Renal cortex interstitium (tissue), 15 donors: ENCODE measurements at places on chromosomes 7 and 10. TPM values are rescaled to one million over a fixed set of nuclear protein-coding genes. Genes with fewer than 3 reads are reported as not detected.

GRCh38 chr7:112869111-112869774 is 79.0 kb upstream of the TMEM168 start:
- no peak for DNase-seq

Gene ATAD1
- 67.7 TPM for polyA plus RNA-seq

Gene SPAG6
- polyA plus RNA-seq: 0.78 TPM

- DNase-seq: no peak
These were observed 2.1 kb upstream of the PRKG1 start for GRCh38 chr10:51072210-51072609.

Gene ZNF736
- 16.0 TPM for polyA plus RNA-seq

Gene INA
- 1.1 TPM for polyA plus RNA-seq

DNA sequence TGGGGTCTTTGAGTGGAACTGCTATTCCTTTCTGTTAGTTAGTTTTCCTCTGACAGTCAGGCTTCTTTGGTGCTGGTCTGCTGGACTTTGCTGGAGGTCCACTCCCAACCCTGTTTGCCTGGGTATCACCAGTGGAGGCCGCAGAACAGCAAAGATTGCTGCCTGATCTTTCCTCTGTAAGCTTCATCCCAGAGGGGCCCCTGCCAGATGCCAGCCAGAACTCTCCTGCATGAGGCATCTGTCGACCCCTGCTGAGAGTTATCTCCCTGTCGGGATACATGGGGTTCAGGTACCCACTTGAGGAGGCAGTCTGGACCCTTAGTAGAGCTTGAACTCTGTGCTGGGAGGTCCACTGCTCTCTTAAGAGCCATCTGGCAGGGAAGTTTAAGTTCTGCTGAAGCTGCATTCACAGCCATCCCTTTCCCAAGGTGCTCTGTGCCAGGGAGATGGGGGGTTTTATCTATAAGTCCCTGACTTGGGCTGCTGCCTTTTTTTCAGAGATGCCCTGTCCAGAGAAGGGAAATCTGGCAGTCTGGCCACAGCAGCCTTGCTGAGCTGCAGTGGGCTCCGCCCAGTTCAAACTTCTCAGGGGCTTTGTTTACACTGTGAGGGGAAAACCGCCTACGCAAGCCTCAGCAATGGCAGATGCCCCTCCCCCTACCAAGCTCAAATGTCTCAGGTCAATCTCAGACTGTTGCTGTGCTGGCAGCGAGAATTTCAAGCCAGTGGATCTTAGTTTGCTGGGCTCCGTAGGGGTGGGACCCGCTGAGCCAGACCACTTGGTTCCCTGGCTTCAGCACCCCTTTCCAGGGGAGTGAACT is 89.7 kb upstream of the CDK6 start:
- DNase-seq: no peak

DNA sequence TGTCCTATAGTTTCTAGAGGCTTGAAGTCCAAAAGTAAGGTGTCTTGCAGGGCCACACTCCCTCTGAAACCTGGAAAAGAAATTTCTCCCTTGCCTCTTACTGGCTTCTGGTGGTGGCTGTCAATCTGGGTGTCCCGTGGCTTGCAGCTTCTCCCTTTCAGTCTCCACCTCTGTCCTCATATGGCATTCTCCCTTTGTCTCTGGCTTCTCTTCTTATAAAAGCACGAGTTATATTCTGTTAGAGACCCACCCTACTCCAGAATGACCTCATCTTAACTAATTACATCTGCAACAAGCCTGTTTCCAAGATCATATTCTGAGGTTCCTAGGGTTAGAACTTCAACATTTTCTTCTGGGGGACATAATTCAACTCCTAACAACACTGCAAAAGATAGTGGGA is 3.4 kb upstream of the GLI3 start:
- no peak for DNase-seq

DNA sequence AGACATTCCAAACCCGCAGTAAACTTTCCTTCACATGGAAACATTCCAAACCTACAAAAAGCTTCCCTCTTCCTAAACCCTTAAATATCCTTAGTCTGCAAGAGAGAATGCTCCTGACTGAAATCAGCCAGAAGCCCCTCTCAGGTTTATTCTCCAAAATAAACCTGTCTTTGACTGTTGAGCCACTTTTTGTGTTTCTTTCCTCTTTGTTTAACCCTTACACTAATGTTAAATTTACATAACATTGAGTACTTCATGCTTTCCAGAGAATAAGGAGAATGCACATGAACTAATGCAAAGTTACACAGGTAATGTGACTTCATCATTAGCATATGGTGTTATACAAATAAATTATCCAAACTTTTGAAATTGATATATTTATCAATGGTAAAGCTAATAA is 262.6 kb upstream of the PRKCQ start:
- DNase-seq: no peak

GRCh38 chr7:96026010-96026409 is 253.7 kb downstream of the DYNC1I1 start:
- DNase-seq: no peak

Gene C10orf62
- polyA plus RNA-seq: 0.27 TPM

Gene TMEM140
- polyA plus RNA-seq: 28.1 TPM

DNA sequence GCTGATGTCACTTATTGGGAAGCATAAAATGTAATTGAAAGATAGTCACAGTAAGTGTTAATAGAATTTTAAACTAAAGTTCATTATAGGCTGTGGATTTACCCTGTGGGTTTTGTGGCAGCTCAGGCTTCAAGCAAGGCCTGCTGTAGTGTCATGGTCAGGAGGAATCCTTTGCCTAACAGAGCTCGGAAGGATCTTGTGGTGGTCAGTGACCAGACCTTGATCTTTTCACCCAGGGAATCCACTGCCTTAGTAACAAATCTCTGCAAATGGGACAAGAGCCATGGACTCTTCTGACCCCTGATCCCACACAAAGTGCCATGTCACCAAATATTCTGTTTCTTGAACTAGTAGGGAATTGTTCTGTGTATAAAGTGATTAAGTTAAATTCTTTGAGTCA is 20.6 kb upstream of the HDAC9 start:
- no peak for DNase-seq

GRCh38 chr10:92830478-92831389 is 17.6 kb upstream of the EXOC6 start:
- no peak for DNase-seq

- no peak for DNase-seq
These were observed 6.3 kb downstream of the CFAP69 start for GRCh38 chr7:90251304-90251635.

Gene PDE1C
- polyA plus RNA-seq: 4.5 TPM

DNA sequence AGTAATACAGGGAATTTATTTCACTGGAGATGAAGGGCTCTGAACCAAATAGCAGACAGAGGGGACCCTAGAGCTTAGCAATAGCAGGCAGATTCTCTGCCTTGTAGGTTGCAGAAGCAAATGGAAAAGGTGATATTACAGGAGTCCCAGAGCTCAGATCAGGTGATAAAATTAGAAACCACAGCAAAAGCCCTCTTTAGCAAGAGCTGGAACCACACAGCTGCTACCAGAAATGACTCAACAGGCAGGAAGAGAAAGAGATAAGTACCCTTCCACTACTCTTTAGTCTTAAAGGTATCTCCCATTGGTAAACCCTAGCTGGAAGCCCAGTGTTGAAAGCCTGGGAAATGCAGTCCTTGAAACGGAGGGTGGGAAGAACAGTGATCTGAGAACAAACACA is 535.6 kb upstream of the GHITM start:
- no peak for DNase-seq

Gene SAMD8
- 14.5 TPM for polyA plus RNA-seq

- no peak for DNase-seq
These were observed 50.8 kb upstream of the BTRC start for GRCh38 chr10:101303087-101303703.

- no peak for DNase-seq
These were observed 7.4 kb downstream of the CAV1 start for GRCh38 chr7:116532102-116532688.

DNA sequence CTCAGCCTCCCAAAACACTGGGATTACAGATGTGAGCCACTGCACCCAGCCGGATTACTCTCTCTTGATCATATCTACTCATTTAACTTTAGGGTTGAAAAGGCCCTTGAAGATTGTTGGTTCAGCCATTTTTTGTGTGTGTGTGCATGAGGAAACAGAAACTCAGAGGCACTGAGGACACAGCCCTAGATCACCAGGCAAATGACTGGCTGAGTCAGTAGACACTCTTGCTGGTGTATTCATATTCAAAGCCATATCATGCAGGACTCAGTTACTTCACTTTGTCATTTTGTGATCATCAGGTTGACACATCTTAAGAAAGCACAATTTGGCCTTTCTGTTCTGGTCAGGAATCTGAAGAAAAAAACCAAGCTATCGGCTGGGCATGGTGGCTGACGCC is 253.4 kb downstream of the TRIL start:
- DNase-seq: no peak

Gene SDHAF3
- polyA plus RNA-seq: 40.8 TPM

Gene DNAJB9
- 46.6 TPM for polyA plus RNA-seq

Gene ZNF727
- polyA plus RNA-seq: 0.14 TPM

Gene ABCB1
- polyA plus RNA-seq: 22.4 TPM

DNA sequence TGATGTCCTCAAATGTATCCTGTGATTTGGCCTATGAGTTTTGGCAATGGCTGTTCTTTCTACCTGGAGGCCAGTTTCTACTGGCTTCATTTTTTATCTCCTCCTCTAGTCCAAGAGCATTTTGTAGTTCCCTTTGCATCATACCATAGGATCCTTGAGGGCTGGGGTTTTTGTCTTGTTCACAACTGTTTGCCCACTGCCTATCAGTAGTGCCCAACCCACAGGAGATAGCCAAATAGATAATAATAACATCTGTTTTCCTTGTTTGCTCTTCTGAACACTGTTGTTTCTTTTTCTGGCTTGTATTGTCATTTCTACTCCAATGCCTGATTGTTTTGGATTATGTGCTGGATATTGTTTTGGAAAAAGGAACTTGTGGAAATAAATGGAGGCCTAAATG is 3.4 kb downstream of the CDK1 start:
- DNase-seq: no peak

GRCh38 chr7:41416208-41416595 is 286.7 kb downstream of the INHBA start:
- DNase-seq: no peak

Gene DAGLB
- polyA plus RNA-seq: 17.4 TPM

DNA sequence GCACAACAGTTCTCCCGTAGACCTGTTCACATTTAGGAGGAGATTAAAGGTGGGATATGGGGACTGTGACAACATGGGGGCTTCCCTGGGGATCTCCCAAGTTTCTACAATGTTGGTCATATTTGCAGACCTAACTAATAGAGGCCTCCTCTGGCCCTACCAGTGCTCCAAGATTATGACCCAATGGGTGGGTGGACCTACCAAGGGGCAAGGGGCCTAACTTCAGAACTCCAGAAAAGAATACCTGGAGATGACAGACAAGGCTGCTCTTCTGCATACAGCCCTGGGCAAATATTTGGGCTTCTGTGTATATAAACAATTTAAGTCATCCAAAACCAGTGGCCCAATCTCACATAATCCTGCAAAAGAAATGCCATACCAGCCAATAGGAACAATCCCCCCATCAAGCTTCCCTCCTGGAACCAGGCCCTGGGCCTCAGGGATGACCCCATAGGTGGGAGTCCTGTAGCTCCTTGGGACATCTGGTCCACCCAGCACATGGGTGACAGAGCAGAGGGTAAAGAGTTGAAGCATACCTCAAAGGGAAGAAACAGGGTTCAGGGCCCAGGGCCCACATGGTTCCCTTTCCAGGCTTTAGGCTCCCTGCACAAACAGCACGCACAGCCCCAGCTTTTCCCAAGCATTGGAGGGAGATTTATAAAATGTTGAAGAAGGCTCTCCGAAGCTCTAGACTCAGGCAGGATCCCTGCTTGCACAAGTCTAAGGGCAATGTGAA is 86.1 kb upstream of the CHST15 start:
- DNase-seq: no peak

DNA sequence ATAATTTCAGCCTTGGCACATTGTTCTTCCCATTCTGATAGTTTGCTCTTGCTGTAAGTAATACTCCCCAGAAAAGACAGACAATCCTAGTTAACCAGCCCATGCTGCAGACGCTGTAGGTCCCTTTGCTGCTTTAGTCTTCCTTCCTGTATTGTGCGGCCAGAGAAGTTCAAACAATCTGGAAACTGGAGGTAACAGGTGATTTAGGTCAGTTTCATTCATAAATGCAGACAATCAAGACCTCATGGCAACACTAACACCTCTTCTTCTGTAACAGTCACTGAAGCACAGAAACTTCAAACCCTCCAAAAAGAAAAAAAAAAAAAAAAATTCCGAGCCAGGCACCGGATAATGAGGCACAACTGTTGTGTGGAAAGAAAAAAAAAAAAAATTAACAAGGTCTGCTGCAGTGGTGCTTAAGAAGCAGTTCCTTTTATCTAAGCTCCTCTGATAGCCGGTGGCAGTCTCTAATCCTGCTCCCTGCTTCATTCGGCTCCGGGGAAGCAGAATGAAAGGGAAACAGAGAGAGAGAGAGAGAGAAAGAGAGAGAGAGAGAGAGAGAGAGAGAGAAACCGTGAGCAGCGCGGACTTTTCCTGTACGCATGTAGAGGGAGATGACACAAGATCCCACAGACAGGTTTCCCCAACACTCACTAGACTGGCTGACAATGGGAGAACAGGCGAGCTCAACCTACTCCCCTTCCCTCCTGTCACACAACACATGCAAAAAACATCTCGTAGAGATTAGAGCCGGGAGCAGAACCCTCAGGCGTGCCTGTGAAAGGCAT is at the start of gene SEMA3A:
SEMA3A (minus strand) TSS at position 306 of the 788 bp plus-strand sequence; CDS start at position 103, 203 bp downstream.
- DNase-seq: peak; percentile 48

GRCh38 chr10:89207801-89208551 is 859 bp upstream of the CH25H start:
- peak; percentile 28 for DNase-seq

DNA sequence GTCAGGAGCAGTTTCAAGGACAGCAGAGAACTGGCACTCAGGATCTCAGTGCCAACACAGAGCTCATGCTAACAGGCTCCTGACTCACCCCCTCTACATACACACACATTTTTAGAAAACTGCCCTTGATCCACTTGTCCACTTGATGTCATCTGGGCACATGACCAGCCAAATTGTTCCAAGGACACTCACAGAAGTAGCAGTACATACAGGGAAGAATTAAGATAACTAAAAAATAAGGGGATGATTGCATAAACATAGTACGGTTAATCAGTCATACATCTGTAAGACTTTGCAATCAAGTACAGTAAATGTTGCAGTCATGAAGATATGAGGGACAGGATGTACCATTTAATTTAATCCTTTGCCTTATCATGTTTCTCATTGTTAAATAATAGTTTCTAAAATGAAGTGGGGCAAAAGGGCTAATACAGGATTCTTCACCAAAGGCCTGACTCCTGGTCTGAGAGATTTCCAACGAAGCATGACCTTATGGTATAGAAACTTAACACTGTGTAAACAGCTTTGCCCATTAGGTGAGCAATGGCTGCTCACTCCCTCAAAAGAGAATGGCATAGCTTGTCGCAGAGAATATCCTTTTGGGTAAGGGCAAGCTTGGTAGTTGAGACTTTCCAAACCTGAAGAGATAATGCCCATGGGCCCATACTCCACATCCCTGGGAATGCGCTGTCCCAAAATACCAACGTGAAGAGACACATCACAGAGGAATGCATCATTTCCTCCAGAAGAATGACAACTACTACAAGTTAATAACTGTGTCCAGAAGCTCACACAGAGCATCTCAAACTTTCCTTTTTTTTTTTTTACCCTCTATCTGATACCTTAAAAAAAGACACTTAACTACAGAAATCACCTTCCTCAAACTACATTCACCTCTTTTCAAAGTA is 94.1 kb downstream of the ARMH3 start:
- no peak for DNase-seq

GRCh38 chr10:89639326-89639725 is 5.7 kb downstream of the PANK1 start:
- DNase-seq: no peak

Gene CDK13
- 80.6 TPM for polyA plus RNA-seq

Gene ZNF488
- polyA plus RNA-seq: 4.2 TPM

- no peak for DNase-seq
These were observed 111.8 kb upstream of the AGR3 start for GRCh38 chr7:16993543-16993942.

Gene SLC39A12
- polyA plus RNA-seq: not detected

Gene SH2D4B
- 0.26 TPM for polyA plus RNA-seq
